ENCODE measurements at places on chromosomes 5 and 9. TPM values are rescaled to one million over a fixed set of nuclear protein-coding genes. Genes with fewer than 3 reads are reported as not detected.

GRCh38 chr9:108654566-108654965 lies 201.2 kb downstream of the ACTL7B start:
- no peak overlapping the region for H3K27ac ChIP-seq
- DNase-seq = no peak
- no peak overlapping the region for H3K4me3 ChIP-seq
- H3K27me3 ChIP-seq = no peaks in the 10 kb centered on the region
- H3K4me1 ChIP-seq = no peaks in the 10 kb centered on the region

LCN12 gene
- not detected for total RNA-seq

LRRC70 gene
- total RNA-seq = 9.5 TPM

FAXDC2 gene
- 52.5 TPM for total RNA-seq

GRCh38 chr5:72569408-72569944 lies 62.3 kb upstream of the ZNF366 start:
- H3K36me3 ChIP-seq = no peaks in the 10 kb centered on the region
- H3K4me1 ChIP-seq = no peaks in the 10 kb centered on the region
- H3K27ac ChIP-seq = no peak overlapping the region
- no peak overlapping the region for H3K4me3 ChIP-seq
